ENCODE measurements at places on chromosomes 16 and 17. TPM values are rescaled to one million over a fixed set of nuclear protein-coding genes. Genes with fewer than 3 reads are reported as not detected.

CNGB1 gene
- polyA plus RNA-seq, result not detected

TMEM204 gene
- polyA plus RNA-seq, result 11.8 TPM

C17orf67 gene
- polyA plus RNA-seq, result 0.16 TPM

NXPH3 gene
- 0.39 TPM for polyA plus RNA-seq

PYY gene
- not detected for polyA plus RNA-seq

EPN3 gene
- not detected for polyA plus RNA-seq

TMEM114 gene
- not detected for polyA plus RNA-seq

MEIOC gene
- 0.04 TPM for polyA plus RNA-seq

CANT1 gene
- polyA plus RNA-seq, result 10.2 TPM

METRNL gene
- 6.7 TPM for polyA plus RNA-seq

TBC1D3H gene
- polyA plus RNA-seq, result not detected

AATK gene
- 0.21 TPM for polyA plus RNA-seq

GRIN2C gene
- polyA plus RNA-seq, result 0.40 TPM

CNTD1 gene
- 1.0 TPM for polyA plus RNA-seq

STH gene
- polyA plus RNA-seq, result not detected

FBXO39 gene
- 0.18 TPM for polyA plus RNA-seq

CCL4 gene
- 0.13 TPM for polyA plus RNA-seq

UMOD gene
- not detected for polyA plus RNA-seq

TP53TG3C gene
- polyA plus RNA-seq, result not detected

HOXB4 gene
- 0.38 TPM for polyA plus RNA-seq

AOC2 gene
- polyA plus RNA-seq, result 1.6 TPM

CACNG3 gene
- polyA plus RNA-seq, result not detected

EVPL gene
- polyA plus RNA-seq, result 0.03 TPM

MLKL gene
- 3.4 TPM for polyA plus RNA-seq

TPSG1 gene
- not detected for polyA plus RNA-seq

NIP7 gene
- polyA plus RNA-seq, result 15.6 TPM

HSPB9 gene
- polyA plus RNA-seq, result 0.03 TPM

NLGN2 gene
- polyA plus RNA-seq, result 2.9 TPM

MFAP4 gene
- 5.8 TPM for polyA plus RNA-seq

AP1G1 gene
- polyA plus RNA-seq, result 25.6 TPM

KRTAP4-3 gene
- not detected for polyA plus RNA-seq

SERPINF2 gene
- 2.4 TPM for polyA plus RNA-seq

All from psoas muscle (tissue), 8 donors.